ENCODE measurements at places on chromosomes 1 and 21.
A peak's percentile ranks its signal among the peaks of the same experiment; 100 is the strongest.

DNA sequence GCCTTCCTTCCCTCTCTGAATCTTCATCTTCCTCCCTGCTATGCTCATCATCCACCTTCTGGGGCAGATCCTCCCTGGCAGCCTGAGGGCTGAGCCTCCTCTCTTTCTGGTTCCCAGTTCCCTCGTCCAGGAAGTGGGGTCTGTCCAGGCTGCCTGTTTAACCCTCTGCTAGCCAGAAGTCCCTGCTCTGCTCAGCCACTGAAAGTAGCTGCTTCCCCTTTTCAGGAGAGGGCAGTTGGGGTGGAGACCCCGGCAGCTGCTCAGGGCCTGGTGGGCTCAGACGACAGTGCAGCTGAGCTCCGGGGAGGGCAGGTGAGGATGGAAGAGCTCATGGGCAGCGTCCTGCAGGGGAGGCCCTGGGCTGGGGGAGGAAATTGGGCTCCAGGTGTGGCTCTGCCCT lies 43.1 kb upstream of the ETV3 start:
- no peak for DNase-seq

DNA sequence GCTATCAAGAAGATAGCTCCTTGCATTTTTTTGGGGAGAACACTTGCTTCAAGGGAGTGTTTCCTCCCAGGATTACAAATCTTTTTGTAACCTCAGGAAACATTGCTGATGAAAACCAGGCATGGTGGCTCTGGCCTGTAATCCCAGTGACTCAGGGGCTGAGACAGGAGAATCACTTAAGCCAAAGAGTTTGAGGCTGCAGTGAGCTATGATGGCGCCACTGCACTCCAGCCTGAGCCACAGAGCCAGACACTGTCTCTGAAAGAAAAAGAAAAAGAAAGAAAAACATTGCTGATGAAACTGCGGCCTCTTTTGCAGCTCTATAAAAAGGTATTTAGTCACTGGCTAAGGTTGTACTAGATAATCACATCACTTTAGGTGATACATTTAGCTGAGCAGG lies 7.3 kb downstream of the RNU1-2 start:
- no peak for DNase-seq

DNA sequence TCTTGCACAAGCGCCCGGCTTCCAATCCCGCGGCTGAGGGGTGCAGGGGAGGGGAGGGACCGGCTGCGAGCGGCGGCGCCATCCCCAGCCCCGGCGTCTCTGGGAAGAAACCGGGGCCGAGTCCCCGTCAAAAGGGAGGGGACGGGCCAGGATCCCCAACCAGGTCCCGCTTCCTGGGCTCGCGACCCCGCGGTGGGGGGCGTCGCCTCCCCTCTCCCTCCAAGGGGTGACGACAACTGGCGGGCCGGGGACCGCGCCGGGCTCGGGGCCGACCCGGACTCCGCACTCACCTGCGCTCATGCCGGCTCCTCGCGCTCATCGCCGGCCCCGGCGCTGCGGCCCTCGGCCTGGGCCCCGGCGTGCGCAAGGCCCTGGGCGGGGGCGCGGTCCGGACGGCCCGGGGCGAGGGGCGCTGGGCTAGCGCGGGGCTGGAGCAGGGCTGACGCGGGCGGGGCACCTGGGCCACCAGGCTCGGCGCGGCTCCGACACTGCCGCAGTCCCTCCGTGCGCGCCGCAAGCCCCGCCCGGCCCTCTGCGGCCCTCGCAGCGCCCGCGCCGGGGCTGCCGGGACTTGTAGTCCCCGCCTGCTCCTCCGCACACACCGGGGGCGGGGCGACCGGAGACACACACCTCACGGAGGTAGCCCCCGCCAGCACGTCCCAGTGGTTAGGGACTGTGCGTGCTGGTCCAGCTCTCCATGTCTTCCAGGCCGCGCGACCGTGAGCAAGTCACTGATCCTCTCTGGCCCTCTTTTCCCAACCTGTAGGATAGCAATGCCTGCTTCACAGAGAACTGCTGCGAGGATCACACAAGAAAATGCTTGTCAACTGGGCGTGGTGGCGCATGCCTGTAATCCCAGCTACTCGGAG lies at the start of gene ATP13A2:
Gene ATP13A2, minus strand, starts transcription at position 490 of the 869 bp plus-strand sequence. Its CDS starts 190 bp downstream, at position 300.
- DNase-seq, result peak; percentile 95

DNA sequence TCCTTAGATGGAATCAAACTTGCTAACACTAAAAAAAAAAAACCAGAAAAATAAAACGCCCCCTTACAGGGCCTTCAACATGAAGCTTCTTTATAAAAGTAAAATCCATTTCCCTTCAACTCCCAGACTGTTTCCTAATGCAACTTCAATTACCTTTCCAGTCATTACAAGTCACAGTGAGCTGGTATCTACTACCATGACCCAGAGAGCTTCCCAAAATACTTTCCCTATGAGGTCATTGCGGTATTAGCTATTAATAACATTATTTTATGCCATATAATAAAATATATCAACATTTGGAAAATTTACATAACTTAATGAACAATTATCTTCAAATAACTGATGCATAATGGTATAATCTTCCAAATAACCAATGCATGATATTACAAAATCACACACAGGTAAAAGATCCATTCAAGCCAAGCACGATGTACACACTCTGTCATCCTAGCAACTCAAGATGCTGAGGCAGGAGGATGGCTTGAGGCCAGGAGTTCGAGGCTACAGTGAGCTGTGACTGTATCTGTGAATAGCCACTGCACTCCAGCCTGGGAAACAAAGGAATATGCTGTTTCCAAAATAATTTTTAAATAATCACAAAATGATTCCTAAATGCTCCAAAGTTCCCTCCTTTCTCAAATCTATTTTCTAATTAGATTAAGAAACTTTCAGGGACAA lies 24.1 kb downstream of the EIF4G3 start:
- DNase-seq, result no peak
